ENCODE measurements at places on chromosomes 6 and 20.

DNA sequence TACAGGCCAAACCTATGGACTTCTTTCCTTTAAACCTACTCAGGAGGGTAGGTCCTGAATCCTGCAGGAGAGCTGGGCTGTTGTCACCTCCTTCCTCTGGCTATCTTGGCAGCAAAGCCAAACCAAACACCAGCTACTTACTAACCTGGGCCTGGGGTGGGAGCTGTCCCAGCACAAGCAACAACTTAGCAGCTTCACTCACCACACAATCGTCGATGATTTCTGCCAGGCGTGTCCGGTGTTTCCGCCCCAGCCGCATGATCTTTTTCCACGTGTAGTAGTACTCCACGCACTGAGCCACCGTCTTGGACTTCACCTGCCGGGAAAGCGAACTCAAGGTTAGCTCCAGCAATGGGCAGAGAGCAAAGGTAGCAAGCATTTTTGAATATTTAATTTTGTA, 25.4 kb upstream of the MRPS10 start:
- no peak for DNase-seq

DNA sequence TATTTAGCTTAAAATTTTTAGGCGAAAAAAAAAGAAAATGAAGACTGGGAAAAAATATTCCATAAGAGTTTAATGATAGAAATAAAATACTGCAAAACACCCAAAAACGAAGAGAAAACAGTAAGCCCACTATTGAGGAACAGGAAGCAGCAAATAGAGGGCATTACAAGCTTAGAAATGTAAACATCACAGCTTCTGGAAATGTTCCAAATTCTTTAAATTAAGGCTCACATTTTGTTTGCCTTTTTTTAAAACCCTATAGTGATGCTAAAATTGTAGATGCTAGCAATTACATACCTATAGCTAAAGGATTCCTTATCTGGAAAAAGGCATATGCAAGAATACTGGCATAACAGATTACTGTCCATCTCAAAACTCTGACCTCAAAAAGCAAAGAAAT, 248.6 kb downstream of the KHDRBS2 start:
- no peak for DNase-seq

GRCh38 chr6:116439522-116440051, 21.6 kb upstream of the CALHM6 start:
- DNase-seq: no peak

GRCh38 chr6:112571488-112572270, 224.5 kb downstream of the RFPL4B start:
- no peak for DNase-seq

DNA sequence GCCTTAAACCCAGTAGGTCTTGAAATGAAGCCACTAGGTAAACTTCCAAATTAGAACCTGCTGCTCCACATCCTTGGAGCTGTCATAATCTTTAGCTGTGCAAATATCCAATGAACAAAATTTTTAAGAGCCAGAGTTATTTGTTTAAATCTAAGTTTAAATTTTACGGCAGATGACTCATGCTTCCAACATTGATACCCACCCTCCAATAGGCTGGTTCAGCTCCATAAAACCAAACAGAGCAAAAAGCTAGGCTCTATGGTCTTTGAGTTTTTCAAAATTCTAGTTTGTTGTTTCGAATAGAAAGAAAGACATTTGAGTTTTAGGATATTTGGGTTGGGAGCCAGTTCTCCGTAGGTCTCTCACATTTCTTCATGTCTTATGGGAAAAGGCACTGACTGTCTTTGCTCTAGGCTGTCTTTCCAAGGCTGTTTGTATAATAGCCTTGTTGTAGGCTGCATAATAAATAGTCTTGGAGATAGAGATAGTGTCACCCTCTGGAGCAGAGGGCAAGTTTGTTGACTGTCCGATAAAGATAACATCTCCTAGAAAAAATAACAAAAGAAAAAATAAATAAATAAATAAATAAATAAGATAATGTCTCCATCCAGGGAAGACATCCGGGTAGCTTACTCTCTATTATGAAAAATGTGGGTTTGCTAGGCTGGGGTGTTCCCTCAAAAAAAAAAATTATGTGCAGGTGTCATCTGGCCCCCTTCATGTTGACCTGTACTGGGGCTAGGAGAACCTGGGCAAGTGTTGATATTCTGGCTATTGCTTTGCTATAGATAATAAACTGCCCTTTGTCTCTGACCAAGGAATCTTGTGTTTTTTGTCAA, 36.5 kb downstream of the SLC2A12 start:
- no peak for DNase-seq

GRCh38 chr20:6053776-6054688, at the start of gene LRRN4:
LRRN4 (minus strand) TSS chr20:6054060; CDS start chr20:6052799, 1,261 bp downstream.
- peak; percentile 91 for DNase-seq

GRCh38 chr6:149463781-149464180, 21.0 kb downstream of the ZC3H12D start:
- DNase-seq: no peak

GRCh38 chr6:52666071-52666470, 4.8 kb upstream of the TMEM14A start:
- no peak for DNase-seq

- no peak for DNase-seq
Measured at GRCh38 chr6:108714766-108715414, 133.3 kb upstream of the ARMC2 start.

- DNase-seq: no peak
Measured at GRCh38 chr6:131755597-131755996, 44.8 kb upstream of the CTAGE9 start.

- DNase-seq: no peak
Measured at GRCh38 chr6:110173506-110174132, 5.9 kb downstream of the WASF1 start.

DNA sequence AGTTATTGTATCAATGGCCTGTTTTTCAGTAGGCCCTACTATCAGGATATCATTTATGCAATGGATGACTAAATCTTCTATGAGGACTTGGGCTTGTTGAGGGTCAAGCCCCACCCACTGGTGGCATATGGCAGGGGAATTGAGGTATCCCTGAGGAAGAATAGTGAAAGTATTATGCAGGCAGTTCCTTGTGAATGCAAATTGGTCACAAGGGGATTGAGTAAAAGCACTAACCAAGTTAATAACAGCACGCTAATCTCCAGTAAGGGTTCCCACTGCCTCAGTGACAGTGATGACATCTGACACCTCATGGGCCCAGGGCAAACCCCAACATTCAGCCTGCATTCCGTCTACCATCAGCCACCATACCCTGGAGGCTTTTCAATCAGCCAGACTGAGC, 14.9 kb downstream of the BPIFA1 start:
- no peak for DNase-seq

- no peak for DNase-seq
Measured at GRCh38 chr6:32075781-32076180, 33.4 kb downstream of the TNXB start.

DNA sequence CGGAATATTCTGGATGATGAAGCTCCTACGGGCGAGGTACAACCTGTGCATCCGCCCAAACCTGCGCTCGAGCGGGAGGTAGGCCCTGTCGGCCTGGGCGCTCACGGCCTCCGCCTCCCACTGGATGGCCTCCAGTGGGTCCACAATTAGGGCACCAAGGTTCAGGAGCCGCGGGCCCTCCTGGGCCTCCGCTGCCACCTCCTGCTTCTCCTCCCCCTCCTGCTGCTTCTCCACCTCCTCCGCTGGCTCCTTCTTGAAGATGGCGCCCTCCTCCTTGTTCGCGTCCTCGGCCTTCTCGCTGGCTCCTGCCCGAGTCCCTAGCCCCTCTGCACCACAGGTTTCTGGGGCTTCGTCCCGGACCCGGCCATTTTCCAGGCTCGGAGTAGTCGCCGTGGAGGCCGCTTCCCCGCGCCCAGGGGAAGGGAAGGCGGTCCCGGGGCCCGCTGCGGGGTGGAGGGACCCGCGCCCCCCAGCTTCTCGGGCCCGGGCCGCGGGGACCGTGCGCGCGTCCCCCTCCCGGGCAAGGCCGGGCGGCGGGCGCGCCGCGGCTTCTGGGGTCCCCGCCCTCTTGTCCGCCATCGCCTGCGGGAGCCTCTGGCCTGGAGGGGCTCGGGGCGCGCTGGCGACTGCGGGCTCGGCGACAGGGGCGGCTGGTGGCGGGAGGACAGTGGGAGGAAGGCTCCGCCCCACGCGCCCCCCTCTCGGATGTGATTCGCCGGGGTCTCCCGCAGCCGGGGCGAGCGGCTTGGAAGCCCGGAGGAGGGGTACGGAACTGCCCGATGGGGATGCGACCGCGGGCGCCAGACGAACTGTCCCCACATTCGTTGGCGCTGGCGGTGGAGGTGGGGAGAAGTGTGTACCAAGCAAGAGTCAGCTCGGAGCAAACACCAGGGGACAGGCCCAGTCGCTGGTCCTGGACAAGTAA, 17.6 kb downstream of the PLAGL2 start:
- DNase-seq: no peak

GRCh38 chr6:36028088-36028876, 674 bp downstream of the MAPK14 start:
- no peak for DNase-seq

GRCh38 chr20:35307666-35308653, 15.7 kb upstream of the FAM83C start:
- no peak for DNase-seq

- no peak for DNase-seq
Measured at GRCh38 chr6:91824331-91824730, 1237.5 kb upstream of the MAP3K7 start.

GRCh38 chr6:20302168-20302567, 89.9 kb upstream of the MBOAT1 start:
- DNase-seq: no peak

- DNase-seq: no peak
Measured at GRCh38 chr6:9564021-9564420, 850.9 kb downstream of the TFAP2A start.

DNA sequence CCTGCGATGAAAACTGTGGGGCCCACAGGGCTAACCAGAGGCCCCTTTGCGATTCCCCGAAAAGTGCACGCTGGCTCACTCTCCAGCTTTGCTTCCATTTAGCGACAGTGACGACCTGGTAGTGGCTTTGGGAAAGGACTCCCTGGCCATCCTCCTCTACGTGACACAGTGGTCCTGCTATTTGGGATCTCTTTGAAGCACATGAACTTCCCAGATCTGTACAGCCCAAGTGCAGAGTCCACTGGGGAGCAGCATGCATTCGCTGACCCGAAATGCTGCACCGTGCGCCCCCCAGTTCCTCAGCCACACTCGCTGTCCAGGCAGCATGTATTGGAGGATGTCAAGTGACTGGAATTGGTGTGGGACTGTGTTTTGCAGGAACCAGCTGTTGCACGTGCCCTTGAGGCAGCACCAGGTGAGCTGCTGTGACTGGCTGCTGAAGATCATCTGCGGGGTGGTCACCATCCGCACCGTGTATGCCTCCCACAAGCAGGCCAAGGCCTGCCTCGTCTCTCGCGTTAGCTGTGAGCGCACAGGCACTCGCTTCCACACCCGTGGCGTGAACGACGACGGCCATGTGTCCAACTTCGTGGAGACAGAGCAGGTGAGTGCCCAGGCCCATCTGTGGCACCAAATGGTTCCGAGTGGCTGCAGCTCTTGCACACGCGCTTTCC, 51.6 kb downstream of the SYNJ2 start:
- no peak for DNase-seq

DNA sequence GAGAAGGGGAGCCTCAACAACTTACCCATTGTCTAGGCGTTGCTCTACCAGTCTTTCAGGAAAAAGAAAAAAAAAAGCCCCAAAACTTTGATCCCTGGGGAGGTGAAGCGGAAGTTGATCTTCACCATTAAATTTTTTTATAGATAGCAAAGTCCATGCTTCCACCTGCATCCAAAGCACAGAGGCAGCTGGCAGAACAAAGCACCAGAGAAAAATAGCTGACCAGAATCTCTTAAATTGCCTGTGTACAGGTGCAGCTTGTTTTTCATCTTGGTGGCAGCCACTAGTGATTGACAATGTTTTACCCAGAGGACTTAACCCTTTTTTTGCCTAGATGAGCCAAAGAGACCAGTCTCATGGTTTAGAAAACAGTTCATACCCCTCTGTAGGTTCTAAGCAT, 86.0 kb downstream of the MYB start:
- DNase-seq: no peak

GRCh38 chr6:111842891-111843290, 30.4 kb downstream of the FYN start:
- no peak for DNase-seq
